ENCODE measurements at places on chromosomes 7 and 10.

DNA sequence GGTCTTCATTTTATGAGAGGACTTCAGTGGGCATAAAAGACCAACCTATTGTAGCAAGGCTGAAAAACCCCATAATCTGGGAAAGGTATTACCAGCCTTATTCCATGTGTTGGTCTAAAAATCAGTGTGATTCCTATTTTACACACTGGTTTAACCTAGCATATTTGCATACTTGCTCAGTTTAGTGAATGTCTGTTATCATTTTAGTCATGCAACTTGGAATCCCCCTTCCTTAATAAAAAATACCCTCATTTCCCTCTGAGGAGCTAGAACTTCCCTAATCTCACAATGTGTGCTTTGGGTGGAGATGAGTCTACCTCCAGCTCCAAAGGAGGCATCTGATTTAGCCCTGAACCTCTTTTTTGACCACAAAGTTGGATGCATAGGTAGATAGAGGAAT lies 312.8 kb upstream of the SORCS1 start:
- no peak for DNase-seq

- no peak for DNase-seq
Measured at GRCh38 chr10:48759113-48759901, 74.6 kb downstream of the WDFY4 start.

DNA sequence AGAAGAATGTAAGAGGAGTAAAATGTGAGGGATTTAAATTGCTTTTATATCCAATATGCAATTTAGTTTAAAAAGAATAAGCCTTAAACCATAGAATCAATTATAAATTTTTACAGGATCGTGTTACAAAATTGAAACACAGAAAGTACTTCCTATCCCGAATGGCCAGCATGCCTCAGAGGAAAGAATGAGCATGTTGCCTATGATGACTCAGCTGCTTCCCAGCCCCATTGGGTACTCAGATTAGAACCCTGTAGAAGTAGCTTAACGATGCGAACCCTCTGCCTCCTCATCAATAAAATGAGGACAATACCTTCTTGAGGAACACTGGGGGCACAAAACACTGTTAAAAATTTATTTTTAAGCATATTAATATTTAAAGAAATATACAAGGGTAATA lies 113.4 kb upstream of the CDK1 start:
- DNase-seq: no peak

DNA sequence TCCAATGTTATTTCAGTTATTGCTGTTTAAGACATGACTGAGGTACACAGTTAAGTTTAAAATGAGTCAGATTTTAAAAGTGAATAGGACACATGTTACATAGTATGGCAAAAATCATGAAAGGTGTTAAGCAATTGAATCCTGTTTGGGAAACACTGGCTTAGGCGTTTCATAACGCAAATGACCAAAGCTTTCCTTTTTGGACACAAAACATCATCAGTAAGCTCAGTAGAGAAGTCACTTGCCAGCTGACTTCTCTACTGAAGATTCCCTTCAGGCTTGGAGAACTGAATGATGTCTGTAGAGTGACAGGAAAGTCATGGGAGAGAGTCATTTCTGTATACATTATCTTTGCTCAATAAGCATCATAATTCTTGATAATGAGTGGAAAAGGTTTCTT lies 64.4 kb upstream of the RSBN1L start:
- DNase-seq: no peak

- no peak for DNase-seq
Measured at GRCh38 chr7:107816011-107816566, 13.1 kb upstream of the SLC26A3 start.

Measured in right cardiac atrium (tissue), 5 donors.